Stimulated activated CD8-positive, alpha-beta memory T cell treated with anti-CD3 and anti-CD28 coated beads, Interleukin-15, amount 100 ng/mL, for 4 hours (primary cell): ENCODE measurements at places on chromosomes 4 and X.

- no peak for DNase-seq
Observed at GRCh38 chrX:21975812-21976211, 35.3 kb downstream of the SMS start.

DNA sequence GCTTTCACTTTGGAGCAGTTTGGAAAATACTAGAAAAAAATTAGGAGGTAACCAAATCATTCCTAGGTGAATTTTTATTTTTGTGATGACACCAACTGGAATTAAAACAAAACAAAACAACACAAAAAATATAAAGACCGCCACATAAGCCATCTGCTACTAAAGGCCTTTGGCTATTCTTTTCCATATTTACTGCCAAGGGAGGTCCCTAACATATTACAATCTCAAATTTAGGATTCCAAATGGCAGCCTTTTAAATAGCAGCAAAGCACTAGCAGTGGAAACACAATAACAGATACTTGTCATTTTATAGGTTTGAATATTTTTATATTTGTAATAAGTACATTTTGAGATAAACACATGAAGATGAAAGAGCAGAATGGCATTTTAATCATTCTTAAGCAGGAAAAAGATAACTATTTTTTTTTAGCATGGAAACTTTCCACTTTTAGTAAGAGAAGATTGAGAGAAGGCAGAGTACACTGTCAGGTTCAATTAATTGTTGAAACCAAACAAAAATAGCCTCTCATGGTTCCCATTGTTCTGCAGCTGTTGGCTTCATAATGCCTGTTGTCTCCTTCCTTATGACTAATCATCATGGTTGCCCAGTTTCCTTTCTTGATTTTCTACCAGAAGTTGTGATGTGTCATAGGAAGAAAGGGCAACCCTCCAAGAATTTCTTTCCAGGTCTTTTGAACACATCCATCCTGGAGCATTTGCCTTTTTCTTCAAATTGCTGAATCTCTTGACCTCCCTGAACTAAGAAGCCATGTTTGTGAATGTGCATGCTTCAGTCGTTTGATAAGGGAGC, 219.0 kb upstream of the EMCN start:
- DNase-seq, result no peak

GRCh38 chrX:119694601-119695534, 1.9 kb upstream of the SEPTIN6 start:
- DNase-seq, result no peak

DNA sequence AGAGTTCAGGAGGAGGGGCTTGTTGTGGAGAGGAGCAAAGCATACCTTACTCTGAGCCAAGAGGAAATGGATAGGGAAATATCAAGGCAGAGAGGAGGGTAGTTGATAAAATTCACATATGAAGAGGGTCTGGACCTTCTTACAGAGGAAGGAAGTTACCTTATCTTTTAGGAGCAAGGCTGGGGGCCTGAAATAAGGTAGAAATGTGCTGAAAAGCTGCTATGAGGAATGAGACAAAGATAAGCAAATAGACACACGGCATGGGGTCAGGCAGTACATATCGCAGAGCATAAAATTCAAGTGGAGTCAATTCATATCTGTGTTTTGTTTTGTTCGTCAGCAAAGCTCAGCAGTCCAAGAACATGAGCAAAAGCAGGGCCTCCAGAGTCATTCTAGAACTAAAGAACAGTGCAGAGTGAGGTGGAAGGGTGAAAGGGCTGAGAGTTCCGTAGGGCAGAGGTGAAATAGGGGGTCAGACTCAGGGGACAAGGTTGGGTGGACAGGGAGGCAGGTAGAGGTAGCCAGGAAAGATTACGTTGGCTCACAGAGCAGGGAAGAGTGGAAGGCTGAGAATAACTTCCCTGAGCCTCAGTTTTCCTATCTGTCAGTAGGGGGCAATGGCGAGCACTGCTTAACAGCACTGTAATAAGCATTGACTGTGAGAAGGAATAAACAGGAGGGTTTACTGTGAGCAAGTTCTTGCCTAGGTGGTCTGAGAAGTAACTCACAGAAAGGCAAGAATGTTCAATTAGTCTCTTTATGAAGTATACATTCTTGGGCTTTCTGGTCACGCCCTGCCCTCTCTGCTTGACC, 9.2 kb downstream of the VSIG4 start:
- no peak for DNase-seq

- no peak for DNase-seq
Observed at GRCh38 chr4:8656185-8656517, 63.6 kb downstream of the CPZ start.
